ENCODE measurements at places on chromosomes 12 and 14.

DNA sequence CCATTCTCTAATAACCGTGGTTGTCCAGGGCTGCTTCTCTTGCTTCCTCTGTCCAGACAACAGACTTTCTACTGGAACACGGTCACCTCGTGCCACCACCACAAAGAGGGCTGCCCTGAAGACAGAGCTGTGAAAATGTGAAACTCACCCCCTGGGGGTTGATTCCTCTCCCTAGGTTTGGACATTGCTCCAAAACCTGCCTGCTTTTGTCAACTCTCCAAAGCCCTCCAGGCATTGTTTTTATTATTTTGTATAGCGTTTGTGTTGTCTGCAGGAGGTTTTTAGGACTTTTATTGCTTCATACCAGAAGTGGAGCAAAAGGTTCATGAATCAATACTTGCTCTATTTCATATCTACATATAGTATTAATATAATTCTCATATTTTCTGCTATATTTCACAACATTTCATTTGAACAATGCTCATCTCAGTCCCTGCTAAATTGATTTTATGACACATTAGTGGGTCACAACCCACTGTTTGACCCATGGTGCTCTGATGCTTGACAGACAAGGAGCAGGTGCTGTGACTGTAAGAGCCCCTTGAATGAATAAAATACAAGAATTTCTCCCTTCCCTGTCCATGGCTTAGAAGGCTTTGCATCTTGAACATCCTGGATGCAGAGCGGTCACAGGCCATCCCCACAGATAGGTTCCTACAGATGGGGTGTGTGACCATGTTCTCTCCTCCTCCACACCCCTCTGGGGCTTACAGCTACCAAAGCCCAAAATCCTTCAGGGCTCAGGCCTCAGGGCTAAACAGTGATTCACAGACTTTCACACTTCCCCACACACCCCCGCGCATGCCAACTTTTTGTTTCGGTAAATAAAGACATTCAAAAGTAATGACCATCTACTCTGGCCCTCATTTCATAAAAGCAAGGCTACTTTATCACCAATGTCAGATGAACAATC, 20.6 kb upstream of the EML1 start:
- DNase-seq = no peak

DNA sequence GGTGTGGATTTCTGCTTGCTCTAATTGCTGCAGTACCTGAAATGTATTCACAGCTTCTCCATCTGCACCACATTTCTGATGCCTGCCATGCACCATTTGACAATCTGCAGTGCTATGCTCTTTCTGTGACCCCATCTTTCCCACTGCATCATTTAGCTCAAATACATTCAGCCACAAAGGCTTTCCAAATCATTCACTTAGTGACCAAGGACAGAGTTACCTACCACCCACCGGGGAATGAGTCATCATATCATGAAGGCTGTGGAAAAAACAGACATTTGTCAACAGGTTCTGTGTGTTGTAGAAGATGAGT, 465.5 kb upstream of the ATP2B1 start:
- DNase-seq = no peak

- no peak for DNase-seq
These were observed 42.6 kb upstream of the KRR1 start for GRCh38 chr12:75553836-75554555.

GRCh38 chr14:24224618-24225071, 7.5 kb downstream of the NEDD8 start:
- DNase-seq = no peak

DNA sequence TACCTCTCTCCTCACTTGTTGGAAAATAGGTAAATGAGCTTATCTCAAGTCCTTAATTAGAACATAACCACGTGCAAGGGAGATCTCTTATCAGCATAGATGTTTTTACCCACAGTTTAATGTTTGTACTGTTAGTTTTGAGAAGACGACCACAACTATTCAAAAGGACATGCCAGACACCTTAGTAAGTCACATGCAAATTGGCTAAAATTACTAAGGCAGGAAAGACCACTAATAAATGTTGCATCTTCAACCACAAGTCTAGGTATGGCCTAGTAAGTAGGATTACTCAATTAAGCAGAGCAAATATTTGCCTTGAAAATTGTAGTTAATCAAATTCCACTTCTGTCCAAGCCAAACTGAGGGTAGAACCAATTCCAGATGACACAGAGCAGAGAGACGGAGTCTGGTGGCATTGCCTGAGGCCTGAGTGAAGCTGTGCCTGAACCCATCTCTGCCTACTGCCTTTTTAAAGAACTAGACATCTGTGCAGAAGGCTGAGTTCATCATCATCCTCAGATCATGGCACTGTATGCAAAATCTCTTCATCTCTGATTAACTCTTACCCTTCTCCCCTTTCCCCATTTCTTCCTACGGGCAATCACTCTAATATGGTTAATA, 29.7 kb upstream of the CHST11 start:
- DNase-seq = peak; percentile 19

DNA sequence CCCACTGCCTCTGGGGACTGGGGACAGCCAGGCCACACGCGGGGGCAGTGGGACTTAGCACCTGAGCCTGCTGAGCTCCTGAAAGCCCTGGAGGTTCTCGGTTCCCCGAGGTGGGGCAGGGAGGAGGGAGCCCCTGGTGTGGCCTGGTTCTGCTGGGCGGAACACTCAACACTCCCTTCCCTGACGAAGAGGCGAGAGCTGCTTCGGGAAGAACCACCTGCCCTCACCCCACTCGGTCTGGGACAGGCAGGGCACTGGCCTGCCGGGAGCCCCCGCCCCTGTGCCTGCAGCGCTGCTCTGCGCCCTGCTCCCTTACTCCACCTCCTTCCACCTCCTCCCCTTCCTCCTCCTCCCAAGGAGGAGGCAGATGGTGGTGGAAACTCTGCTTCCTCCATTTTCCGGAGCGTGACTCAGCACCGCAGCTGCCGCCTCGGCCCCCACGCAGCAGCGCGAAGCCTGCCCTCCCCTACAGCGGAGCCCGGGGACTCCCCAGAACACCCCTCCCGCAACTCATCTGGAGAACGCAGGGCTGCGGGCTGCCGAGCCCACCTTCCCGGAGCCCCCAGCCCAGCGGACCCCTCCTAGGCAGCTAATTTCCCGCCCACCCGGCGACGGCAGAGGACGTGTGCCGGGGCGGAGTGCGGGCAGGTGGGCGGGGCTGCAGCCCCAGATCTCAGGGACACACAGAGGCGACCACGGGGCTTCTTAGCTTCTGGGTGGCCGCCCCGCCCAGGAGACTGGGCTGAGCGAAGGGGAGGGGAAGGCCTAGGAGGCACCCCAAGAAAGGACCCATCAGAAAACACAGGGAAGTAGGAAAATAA, 11.7 kb upstream of the INF2 start:
- DNase-seq = no peak

DNA sequence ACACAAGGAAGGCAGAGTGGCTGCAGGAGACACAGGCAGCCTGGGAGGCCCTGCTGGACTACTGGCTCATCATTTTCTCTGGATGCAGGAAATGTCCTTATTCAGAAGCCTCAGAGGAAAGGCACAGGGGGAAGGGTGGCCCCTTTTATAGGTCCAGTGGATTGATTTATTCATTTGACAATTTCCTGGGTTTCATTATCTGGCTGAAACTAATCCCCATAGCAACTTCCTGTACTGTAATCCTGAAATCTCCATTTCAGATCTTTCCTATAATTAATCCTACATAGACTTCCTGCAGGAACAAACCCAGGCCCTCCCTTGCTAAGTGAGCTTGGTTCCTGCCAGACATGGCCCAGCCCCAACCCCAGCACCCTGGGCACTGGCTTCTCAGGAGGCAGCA, 23.0 kb downstream of the KRT76 start:
- DNase-seq = no peak

DNA sequence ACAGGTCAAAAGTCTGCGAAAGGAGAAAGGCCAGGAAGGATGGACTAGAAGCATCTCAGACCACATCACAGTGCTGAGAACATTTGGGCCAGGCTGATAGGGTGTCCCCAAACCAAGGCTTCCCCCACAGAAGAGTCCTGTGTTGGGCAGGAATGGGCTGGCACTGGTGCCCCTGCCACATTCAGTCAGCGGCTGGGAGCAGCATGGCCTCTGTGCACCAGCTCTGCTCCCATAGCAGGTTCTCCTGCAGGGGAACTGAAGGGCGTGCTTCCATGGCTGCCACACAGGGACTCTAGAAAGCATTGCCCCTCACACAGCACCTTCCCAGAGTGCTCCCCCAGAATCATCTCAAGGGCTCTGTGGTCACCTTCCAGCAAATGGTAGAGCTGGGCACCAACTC, 17.5 kb downstream of the EVL start:
- no peak for DNase-seq

DNA sequence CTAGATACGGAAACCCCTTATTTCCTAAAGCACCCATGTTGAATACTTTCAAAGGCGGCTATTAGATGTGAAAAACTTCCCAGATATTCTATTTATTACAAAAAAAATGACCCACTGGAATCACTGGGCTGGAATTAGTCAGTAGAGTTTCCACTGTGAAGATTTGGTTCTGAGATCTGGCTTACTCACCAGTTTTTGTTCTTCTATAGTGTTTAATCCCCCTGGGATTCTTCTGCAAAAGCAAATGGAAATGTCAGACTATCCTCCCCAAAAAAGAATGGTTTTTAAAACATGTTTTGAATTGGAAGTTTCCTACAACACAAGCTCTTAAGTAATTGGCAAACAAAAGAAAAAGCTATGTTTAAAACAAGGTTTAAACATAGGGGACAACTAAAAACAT, 166.4 kb downstream of the STXBP6 start:
- DNase-seq = no peak

- DNase-seq = no peak
These were observed 58.5 kb upstream of the OSBPL8 start for GRCh38 chr12:76618031-76618430.

DNA sequence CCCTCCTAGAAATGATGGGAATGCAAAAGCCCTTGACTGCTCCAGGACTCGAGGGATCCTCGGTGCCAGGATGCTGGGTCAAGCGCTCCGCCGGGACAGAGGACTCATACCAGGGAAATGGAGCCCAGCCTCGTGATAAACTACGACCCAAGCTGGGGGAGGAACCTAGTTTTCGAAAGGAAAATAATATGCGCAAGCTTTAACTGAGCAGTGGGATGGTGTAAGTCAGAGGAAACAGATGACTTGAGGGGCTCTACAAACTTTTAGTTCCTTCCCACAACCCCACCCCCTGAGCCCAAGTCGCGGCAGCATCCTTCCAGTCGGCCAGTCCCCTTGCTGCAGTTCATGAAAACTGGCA, 654 bp upstream of the SUPT16H start:
- DNase-seq = no peak

DNA sequence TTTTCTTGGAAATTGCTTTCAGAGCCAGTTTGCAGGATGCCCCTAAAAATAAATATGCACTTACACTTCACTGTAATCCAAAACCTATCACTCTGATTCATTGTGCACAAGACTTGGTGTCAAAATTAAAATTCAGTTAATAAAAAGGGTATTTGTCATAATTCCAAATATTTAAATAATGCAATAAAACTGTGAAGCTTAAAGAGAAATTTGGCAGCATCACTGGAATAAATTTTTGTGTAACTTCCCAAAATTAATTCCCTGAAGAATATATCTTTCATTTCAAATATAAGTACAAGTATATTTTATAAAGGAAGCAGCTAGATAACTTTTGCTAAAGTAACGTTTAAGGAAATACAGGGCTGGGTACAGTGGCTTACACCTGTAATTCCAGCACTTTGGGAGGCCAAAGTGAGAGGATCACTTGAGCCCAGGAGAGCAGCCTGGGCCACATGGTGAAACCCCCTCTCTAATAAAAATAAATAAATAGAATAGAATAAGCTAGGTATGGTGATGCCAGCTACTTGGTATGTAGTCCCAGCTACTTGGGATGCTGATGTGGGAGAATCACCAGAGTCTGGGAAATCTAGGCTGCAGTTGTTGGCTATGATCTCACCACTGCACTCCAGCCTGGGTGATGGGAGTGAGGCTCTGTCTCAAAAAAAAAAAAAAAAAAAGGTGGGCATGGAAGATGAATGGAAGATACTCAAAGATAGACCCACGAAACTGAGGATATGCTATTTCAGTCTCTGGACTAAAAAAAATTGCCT, 233.8 kb downstream of the FBXL14 start:
- DNase-seq = no peak

- DNase-seq = no peak
These were observed 24.6 kb downstream of the RIMKLB start for GRCh38 chr12:8722286-8722800.

DNA sequence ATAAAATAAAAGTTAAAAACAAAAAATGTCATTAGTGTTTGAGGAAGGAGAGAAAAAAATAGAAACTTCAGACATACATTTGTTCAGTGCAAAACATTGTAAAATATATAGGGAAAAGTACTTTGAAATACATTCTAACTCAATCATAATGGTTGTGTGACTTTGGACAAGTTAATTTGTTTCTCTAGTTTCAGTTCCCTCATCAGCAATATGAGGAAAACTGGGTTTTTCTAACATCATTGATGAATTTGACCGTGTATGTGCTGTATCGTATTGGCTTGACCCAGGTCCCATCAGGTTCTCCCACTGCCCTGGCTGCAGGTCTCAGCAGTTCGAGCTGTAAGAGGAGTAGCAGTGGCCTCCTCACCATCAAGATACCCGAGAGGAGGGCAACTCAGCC, 173.9 kb upstream of the ATF7IP start:
- no peak for DNase-seq

DNA sequence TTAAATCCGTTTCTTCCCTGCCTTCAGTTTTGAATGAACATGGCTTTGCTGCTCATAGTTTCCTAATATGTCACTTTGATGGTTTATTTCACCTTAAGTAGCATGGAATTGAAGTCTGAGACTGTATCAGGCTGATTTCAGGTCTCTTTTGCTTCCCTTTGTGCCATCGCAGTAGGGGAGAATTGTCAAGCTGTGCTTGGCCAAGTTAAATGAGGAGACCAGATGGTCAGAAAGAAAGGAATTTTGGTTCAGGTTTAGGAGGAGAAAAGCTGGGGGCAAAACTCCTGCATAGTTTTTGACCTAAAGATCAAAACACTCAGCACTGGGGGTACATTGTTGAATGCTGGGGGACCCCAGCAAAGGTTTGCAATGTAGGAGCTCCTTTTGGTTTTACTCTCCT, 398.4 kb downstream of the NUAK1 start:
- DNase-seq = no peak

GRCh38 chr12:51886021-51886710, 1.7 kb upstream of the ANKRD33 start:
- DNase-seq = peak; percentile 88
